ENCODE measurements at places on chromosomes 5 and 9.

DNA sequence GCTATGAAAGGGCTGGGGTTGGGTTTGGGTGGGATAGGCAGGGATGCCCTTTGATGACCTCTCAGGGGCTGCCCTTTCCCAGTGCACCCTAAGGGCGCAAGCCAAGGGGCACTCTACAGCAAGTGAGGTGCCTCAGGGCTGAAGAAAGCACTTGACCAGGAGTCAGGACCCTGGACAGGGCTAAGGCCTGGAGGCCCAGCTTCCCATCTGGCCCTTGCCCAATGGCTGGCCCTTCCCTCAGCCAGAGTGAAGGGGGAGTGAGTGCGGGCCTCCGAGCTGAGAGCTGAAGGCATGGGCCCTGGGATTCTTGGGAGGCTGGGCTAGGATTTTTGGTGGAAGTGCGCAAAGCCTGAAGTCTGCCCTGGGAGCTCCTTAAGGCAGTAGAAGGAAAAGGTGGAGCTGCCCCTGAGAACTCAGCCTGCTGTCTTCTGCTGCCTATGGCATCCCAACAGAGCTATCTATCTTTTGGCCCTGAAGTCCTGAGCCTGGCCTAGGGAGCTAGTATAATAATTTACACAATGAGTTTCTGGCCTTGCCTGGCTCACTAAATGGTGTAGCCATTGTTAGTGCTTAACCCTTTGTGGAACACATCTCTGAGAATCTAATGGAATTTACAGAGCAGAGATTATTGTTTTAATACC is 16.4 kb downstream of the JADE2 start:
- peak; percentile 50 for DNase-seq

- DNase-seq: no peak
Observed at GRCh38 chr9:134595014-134595413, 46.6 kb upstream of the COL5A1 start.

DNA sequence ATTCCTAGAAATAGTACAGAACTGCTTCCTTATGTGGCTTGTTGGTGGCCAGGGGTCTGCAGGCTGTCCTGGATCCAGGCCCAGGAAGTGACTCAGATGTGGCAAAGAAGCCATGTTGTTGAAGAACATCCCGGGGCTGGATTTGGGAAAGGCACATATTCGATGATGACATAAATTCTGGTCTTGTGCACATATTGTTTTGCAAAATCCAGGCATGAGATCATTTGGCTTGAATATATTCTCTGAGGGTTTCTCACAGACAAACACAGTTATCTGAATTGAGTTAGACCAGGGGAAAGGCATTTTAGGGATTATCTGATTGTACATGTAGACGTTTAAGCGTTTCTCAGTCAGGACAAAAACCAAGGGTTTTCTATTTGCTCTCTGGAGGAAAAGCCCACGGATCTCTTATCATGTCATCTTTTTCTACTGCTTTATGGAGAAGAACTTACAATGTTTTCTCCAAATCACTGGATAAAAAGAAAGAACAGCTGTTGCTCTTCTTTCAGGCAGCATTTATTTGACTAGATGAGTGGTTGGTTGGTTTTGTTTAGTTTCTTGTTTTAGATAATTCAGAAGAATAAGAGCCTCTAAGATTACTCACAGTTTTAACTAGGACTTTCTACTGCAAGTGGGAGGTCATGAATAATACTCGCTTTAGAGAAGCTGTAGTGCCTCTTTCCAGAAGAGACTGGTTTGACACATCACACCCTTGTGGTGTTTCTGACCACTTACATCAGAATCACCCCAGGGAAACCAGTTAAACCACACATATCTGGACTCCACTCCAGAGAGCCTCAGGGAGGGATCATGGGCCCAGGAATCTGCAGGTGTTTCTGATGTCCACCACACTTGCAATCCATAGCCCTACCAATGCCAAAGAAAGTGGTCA is 29.5 kb upstream of the LHFPL2 start:
- peak; percentile 59 for DNase-seq

DNA sequence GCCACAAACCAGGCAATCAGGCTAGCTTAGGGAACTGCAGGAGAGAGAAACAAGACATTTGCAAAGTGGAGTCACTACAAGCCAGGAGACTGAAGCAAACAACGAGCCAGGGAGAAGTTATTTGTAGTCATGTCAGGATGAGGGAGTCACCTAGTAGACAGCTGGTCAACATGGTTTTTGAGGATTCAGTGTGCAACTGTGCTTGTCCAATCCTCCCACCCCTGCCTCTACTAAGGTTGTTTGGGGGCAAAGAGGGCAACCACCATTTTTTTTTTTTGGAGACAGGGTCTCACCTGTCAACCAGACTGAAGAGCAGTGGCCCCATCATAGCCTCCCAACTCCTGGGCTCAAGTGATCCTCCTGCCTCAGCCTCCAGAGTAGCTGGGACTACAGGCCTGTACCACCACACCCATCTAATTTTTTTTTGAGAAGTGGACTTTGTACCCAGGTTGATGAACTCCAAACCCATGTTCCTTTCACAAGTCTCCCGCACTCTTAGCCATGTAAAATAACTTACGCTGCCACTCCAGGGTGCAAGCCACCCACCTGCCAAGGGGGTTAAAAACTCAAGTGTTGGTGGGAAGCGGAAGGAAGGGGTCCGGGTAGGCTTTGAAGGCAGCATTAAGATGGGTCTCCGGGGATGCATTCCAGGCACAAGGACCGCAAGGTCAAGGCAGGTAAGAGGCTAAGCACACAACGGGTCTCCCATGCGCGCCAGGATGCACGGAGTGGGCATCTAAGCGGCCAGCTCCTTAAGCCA is 995 bp downstream of the RPL35 start:
- DNase-seq: no peak

DNA sequence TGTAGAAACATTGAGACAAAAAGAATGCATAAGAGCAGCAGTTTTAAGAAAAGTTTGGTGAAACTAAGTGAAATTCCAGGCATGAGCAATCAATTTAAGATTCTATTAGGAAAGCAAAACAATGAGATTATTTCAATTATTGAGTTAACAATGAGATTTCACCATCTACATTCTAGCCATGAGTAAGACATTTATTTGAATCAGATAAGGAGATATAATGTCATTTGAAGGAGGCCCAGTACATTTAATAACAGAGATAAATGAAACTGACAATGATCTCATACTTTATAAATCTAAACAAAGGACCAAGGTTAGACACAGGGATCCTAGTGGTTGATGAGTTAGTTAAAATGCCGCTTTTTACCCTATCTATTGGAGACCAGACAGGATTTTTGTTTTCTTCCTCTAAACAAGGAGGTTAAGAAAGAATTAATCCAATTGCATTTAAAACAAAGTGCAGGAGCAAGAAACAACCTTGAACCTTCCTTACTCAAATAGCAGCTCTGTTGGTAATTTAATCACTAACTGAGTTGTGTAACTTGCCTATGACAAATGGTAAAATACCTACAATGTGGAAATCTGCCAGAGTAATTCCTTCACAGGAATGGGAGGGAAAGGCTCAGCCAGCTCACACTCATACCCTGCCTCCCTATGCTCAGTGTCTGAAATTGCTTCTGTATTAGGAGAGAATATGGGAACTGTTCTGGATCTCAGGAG is 103.5 kb upstream of the NR3C1 start:
- DNase-seq: no peak

DNA sequence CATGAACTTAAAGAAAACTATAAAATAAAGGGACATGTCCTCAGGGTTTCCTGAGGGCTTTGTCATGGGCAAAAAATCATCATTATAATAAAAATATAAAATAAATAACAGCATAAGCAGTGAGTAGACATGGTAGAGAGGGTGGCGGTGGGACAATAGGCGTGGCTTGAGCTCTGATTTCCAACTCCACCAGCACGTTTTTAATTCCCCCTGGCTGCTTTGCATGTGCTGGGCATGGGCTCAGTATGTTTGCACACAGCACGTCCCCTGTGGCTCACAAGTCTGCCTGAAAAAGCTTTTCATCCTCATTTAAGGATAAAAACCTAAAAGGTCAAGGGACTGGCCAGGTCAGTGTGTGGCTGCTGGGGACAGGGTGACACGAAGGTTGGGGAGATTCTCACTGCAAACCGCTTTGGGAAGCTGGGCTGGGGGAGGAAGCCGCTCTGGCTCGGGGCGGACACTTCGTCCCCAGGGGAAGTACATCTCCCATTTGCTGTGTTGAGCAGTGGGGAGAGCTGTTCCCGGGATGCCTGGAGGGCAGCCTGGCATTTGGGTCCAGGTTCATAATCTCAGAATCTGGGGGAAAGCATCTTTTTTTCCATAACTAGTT is 32.6 kb downstream of the NKX2-5 start:
- DNase-seq: no peak

DNA sequence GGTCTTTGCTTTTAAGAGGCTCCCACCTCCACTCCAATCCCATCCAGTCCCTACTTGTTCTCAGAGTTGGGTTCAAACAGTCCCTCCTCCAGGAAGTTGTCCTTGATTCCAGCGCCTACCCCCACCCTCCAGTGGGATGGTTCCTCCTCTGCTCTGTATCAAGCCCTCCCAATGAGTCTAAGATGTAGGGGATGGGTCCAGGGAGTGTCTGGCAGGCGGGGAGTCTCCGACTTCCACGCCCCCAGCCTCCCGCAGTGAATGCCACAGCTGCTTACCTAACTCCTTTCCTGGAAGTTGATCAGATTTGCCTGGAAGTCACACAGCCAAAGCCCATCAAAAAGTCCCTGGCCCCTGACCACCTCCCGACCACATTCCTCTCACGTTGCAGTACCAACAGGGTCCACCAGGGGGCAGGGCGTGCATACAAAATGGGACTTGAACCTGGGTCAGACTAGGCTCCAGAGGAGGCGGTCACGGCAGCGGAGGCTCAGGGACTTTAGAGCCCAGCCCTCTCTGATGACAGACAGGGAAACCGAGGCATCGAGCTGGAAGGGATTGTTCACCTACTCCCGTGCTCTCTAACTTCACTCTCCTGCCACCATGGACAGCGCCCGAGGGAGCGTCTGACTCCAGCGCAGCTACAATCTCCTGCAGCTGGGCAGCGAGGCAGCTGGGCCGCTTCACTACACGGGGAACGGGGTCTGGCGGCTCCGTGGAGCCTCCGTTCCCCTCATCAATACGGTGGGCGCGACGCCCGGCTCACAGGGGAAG is 25.0 kb upstream of the TDRD7 start:
- peak; percentile 81 for DNase-seq

Data from left lung (tissue), 14 donors.